ENCODE measurements at places on chromosomes 13 and 19. TPM values are rescaled to one million over a fixed set of nuclear protein-coding genes. Genes with fewer than 3 reads are reported as not detected.

- peak; percentile 73 for DNase-seq
Measured at GRCh38 chr19:7500811-7501450, 12.1 kb upstream of the PEX11G start.

DNA sequence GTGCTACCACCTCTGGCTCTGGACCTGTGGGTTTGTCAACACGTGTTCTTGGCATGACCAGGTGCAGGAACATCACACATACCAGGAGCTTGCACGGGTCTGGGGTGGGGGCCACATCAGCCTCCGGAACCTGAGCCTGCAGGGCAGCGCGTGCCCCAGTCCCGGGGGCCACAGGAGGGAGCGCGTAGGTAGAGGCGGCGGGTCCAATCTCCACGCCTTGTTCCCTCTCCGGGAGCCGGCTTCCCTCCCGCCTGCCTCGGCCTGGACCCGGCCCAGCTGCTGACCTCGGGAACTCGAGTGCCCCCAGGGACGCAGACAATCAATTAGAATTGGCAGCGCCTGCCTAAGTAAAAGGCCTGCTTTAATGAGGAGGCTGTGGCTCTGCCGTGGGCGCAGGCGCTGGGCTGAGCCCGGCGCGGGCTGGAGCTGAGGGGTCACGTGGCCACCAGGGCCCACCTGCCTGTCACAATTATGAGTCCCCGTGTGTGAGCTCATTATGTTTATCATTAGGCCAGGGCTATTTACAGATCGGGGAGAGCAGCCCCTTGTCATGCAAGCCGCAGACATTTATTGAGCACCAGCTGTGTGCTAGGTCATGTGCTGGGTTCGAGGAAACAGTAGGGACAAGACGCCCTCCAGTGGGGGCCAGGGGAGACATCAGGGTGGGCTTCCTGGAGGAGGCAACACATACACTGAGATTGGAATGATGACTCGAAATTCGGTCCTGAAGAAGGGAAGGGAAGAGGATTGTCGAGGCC, 32.2 kb upstream of the TNFAIP8L1 start:
- peak; percentile 49 for DNase-seq

DNA sequence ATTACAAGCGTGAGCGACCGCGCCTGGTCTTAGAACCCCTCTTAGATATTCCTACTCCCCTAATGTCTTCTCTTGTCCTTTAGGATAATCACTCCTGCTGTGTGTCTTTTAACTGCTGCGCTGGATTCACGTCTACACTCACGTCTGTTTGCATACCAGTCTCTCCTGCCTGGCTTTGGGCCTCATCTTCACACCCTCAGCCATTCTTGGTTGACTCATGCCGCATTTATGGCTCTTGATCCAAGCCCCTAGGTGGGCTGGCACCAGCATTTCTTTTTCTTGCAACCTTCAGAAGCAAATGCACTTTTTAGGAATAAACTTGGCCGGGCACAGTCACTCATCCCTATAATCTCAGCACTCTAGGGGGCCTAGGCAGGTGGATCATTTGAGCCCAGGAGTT, 22.7 kb downstream of the MYO9B start:
- DNase-seq = no peak

Gene HIPK4
- 0.05 TPM for total RNA-seq

GRCh38 chr19:51469162-51469561, 9.2 kb upstream of the CEACAM18 start:
- no peak for DNase-seq

- no peak for DNase-seq
Measured at GRCh38 chr13:69264362-69265334, 843.0 kb upstream of the ATXN8OS start.

GRCh38 chr19:31351056-31351854, 2.0 kb upstream of the TSHZ3 start:
- peak; percentile 25 for DNase-seq

DNA sequence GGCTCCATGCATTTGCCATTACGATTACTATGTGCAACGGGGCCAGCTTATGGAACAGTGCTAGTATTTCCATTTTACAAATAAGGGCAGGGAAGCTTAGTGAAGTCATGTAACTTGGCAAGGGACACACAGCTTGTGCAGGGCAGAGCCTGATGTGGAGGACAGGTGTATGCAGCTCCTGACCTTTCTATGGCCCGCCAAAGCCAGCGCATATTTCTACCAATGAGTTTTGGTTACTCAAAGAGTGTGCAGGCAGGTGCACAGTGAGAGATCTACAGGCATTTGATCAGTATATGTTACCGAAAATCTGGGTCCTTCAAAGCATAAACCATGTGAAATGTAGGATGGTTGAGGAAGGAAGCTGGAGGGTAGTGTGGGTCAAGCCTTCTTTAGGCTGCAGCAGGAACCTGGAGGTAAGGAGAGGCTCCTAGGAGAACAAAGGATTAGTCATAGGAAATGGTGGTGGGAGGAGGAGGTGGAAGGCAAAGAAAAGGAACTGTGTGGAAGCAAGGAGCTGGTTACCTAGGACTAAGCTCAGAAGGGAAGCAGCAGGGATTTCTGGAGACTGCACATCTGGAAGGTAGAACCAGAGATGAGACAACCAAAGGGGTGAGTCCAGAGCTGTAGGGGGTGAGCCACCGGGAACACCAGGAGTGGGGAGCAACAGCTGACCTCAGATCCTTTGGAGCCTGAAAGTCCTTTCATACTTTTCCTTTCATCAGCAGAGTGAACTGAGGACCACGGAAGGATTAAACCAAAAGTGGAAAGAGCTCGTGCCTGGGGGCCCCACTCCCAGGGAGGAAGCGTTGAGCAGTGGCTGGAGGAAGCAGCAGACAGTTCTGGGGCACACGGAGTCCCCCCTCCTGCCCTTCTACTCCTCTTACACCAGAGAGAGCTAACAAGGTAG, 4.2 kb upstream of the PDX1 start:
- DNase-seq = peak; percentile 11

Gene PRMT1
- total RNA-seq = 282 TPM

- DNase-seq = no peak
Measured at GRCh38 chr13:107518780-107519179, 696.6 kb downstream of the LIG4 start.

GRCh38 chr13:32791545-32792172, 205.4 kb downstream of the PDS5B start:
- DNase-seq = no peak

- no peak for DNase-seq
Measured at GRCh38 chr13:52712385-52712784, 27.2 kb downstream of the CNMD start.

DNA sequence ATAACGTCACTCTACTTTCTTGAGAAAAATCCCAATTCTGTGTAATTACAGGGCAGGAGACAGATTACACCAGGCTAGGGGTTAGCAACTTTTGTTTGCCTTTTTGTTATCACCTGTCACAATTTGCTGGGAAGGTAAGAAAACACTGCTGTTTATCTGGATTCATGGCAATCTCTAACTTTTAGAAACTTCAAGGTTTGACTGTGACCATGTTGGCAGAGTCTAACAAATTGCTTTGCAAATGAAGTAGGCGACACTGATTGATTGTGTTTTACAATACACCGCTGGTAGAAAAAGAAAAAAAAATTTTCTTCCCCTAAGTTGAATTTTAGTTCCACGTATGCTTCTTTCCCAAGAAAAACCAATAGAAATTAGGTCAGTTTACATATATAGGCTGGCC, 10.4 kb upstream of the PDX1 start:
- DNase-seq = no peak

DNA sequence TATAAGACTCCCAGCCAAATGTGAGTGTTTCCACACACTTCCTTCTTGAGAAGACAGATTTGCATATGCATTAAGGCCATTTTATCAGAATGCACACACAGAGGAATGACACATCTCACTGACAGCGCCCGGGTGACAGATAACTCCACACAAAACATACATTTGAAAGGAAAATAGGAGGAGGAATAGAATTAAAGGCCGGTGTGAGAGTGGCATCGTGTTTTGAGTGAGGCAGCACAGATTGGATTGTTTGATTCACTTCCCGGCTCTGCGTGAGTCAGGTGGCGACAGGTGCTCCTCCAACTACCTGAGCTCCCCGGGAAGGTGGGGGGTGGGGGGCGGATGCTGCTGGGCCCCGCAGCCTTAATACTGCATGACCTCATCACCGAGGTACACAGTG, 429.0 kb downstream of the TSHZ3 start:
- DNase-seq = no peak

GRCh38 chr19:51431124-51431523, 13.7 kb upstream of the SIGLEC10 start:
- DNase-seq = no peak

Gene PSG3
- not detected for total RNA-seq

DNA sequence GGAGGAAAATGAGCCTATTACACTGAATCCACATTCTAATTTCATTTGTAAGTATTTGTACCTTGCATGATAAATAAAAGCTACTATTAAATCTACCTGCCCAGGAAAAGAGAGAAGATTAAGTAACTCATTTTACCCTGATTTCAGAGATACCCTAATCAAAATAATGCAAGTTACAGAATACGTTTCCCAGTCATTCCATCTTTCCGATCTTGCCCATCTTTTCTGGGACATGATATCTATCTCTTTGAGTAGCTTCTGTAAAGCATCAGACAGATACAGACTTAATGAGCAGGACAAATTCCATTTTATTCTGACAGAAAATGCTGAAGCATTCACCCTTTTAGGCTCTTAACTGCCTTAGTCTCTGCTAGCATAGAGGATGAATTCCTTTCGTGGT, 56.6 kb downstream of the SPRY2 start:
- DNase-seq = no peak

Gene PODNL1
- total RNA-seq = 0.09 TPM

- peak; percentile 38 for DNase-seq
Measured at GRCh38 chr19:50258918-50259372, 55.5 kb downstream of the MYH14 start.

All from dermis blood vessel endothelial cell (primary cell).